ENCODE measurements at places on chromosomes 12 and 14.

GRCh38 chr12:78880078-78880477 lies 15.5 kb downstream of the SYT1 start:
- DNase-seq = no peak

GRCh38 chr12:48977290-48978281 lies 536 bp upstream of the WNT1 start:
- DNase-seq = peak; percentile 90

DNA sequence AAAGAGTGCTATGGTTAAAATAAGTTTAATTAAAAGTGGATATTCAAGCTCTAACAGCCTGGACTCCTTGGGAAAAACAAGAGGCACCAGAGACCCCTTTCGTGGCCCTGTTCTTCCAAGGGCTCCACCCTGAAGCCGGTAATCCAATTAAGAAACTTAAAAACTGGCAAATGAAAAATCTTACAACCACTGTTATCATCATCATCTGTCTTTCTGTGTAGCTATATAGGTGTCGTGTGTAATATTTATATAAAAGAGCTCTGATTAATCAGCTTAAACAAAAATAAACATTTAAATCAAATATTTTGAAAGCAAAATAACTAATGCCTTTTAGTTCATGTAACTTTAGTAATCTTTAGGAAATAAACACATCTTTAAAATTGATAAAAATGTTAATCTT lies 4.5 kb downstream of the ATF1 start:
- DNase-seq = no peak

- DNase-seq = no peak
Observed at GRCh38 chr12:80708259-80708974, 983 bp downstream of the MYF6 start.

GRCh38 chr14:91893007-91893406 lies 25.7 kb upstream of the TC2N start:
- peak; percentile 49 for DNase-seq

DNA sequence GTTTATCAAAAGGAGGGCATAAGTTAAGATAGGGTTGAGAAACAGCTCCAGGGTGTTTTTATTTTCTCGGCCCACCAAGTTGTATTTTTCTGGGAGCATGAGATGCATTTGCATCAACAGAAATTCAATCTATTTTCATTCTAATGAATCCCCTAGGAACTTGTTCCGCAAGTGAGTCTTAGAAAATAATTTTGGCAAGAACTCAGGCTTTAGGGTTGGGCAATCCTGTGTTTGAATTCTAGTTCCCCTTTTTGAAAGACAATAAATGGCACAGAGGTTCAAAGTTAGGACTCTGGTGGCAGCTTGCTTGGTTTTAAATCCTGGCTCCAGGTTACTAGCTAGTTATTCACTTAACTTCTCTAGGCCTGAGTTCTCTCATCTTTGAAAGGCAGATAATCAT lies 23.7 kb downstream of the SLC5A8 start:
- no peak for DNase-seq

- no peak for DNase-seq
Observed at GRCh38 chr14:99950181-99950580, 115.0 kb upstream of the EVL start.

DNA sequence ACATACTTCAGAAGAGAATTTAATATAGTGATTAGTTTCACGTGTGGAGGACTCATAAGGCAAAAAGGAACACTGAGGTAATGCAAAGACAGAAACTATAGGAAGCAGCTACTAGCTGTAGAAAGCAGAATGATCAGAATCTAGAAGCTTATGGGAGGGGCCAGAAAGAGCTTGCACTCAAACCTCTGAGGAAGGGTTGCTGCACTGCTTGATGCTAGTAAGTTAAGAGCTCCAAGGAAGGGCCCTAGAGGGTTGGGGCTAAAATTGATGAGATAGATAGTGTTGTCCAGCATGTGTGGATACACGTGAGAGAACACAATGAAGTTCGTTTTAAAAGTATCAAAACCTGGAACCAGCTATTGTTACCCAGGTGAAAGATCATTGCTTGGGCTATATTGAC lies 311.1 kb downstream of the SLC6A15 start:
- no peak for DNase-seq

- no peak for DNase-seq
Observed at GRCh38 chr14:104593710-104594136, 10.8 kb downstream of the TMEM179 start.

DNA sequence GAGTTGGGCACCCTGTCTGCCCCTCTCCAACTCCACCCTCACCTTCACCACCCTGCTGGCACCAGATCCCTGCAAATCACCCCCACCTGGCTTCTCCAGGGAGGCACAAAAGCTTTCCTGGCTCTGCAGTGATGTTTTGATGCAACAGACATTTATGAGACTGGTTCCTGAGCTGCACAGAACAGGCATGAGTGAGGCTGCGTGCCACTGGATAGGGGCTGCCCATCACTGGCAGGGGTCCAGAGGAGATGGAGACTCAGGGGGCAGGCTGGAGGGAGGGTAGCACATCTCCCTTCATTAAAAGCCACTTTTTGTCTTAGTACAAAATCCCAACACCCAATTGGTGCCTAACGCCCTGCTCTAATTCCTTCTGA lies 17.3 kb upstream of the ZDHHC22 start:
- no peak for DNase-seq

GRCh38 chr12:116425256-116426193 lies 133.7 kb upstream of the MAP1LC3B2 start:
- no peak for DNase-seq

GRCh38 chr12:46832130-46832704 lies 6.4 kb upstream of the SLC38A4 start:
- no peak for DNase-seq

GRCh38 chr14:71460091-71460490 lies 472.1 kb upstream of the RGS6 start:
- DNase-seq = no peak

DNA sequence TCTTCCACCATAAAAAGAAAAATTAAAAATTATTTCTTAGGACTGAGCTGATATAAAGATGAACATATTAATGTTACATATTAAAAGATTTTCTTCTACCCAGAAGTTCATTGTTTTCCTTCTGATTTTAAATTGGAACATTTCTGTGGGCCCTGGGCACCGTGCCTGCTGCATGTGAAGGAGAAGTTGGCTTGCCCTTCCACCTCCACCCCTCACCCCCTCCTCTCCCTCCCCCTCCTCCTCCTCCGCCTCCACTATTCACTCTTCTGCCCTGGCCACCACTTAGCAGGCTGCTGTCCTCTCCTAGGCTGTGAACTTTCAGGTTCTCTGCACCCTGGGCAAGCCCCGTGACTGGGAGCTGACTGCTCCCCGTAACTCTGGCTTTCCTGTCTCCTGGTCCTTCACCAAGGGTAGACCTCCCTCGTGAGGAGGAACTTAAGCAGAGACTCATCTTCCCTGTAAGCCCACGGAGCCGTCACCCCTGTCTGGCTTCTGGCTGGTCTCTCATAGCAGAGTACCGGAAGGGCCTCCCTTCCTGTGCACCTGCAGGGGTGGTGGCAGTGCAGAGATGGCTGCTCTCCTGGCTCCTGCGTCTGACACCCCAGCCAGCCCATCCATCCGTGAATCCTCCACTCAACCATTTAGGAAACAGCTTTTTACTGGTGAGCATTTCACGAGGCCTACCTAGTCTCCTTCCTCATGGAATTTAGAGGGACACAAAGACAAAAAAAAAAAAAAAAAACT lies 12.8 kb downstream of the TUNAR start:
- peak; percentile 48 for DNase-seq

GRCh38 chr14:63045234-63045611 lies at the start of gene KCNH5:
TSS of gene KCNH5 (minus strand) at chr14:63045458. CDS start at chr14:63045186, 272 bp downstream.
- DNase-seq = no peak

DNA sequence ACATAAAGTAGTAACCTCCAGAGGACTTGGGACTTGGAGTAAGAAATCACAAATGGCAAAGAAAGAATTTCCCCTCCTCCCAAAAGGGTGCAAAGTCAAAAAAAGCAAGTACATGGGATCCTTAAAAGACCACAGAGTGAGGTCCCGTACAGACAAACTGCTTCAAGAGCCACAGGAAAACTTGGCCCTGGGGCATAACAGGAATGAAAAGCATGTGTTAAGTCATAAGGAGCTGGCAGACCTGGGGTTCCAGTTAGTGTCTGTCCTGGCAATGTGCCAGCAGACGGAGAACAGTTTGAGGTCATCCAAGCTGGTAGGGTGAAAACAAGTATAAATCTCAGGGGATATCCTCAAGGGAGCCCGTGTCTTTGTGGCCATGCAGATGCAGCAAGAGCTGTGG lies 73.2 kb downstream of the HSD17B6 start:
- DNase-seq = no peak

DNA sequence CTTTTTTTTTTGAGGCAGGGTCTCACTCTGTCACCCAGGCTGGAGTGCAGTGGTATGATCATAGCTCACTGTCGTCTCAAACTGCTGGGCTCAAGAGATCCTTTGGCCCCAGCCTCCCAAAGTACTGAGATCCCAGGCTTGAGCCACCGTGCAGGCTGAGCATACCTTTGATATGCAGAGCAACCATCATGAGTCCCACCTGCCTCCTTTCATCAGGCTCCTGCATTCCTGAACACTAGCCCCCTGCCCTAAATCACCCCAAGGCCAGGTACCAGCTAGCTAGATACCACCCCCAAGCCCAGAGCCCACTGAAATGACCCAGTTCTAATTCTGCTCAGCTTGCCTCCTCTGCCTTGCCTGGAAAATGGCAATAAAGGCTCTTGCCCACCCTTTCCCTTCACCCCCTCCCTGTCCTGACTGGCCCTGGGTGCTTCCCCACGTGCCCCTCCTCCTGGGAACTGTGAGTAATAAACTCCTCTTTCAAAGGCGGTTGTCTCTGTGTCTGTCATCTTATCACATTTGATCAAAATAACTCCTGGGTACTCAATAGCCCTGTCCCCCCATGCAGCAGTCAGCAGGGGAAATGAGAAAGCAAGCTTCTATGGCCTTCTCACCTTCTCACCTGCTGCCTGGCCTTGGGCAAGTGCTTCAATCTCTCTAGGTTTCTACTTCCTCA lies 6.4 kb upstream of the BRF1 start:
- no peak for DNase-seq

- no peak for DNase-seq
Observed at GRCh38 chr14:33880330-33880729, 70.5 kb downstream of the EGLN3 start.

DNA sequence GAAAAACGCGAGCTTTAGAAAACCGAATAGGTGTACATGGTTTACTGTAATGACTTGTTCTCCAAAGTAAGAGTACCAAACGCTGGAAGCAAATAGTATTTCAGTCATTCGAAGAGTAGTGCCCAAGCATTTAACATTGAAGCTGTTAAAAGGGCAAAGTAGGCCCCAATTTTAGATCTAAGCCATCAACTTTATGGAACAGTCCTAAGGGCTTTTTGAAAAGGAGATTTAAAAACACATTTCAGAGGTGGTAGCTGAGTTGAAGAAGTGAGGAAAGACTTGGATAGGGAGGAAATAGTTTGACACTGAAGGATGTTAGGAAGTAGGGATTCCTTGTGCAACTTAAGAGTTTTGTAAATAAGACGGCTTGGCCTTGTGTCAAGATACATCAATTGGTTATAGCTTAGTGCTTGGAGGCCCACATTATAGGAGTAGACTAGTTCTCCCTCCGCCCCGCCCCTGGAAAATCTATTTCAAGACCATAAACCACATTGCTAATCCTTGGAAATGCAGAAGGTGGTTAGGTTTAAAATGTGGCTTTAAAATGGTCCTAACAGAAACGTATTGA lies 783 bp upstream of the TUBA1B start:
- no peak for DNase-seq

- DNase-seq = no peak
Observed at GRCh38 chr12:132144810-132145168, 532 bp downstream of the NOC4L start.

DNA sequence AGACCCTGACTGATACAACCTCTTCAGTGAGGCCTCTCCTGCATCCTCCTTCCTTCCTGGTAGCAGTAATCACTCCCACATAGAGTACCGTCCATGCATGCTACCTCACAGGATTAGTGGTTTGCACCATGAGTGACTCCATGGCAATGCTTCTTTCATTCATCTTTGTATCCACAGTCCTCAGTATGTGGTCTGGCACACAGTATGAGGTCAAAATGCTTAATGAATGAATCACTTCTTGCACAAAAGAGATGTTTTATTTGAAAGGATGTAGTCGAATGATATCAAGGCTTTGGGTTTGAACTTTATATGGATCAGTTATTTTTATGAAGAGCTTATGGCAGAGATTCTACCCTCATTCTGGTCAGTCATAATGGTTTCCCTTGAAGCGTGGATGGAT lies 42.2 kb downstream of the KCNA5 start:
- DNase-seq = no peak

DNA sequence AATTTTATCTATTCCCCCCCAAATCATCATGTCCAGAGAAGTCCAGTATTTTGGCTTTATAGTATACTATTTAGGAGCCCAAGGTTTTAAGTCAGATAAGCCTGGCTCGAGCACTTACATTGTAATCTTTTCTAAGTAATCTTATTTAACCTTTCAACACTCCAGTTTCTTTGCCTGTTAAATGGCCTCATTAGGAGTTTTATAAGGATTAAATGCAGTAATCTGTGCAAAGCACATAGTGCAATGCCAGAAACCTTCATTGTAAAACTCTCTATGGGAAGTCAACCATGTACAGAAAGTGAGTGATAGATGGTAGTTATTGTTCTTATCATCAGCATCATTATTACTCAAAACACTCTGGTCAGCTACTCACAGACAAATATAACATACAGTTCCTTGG lies 1330.4 kb downstream of the SLC16A7 start:
- no peak for DNase-seq

DNA sequence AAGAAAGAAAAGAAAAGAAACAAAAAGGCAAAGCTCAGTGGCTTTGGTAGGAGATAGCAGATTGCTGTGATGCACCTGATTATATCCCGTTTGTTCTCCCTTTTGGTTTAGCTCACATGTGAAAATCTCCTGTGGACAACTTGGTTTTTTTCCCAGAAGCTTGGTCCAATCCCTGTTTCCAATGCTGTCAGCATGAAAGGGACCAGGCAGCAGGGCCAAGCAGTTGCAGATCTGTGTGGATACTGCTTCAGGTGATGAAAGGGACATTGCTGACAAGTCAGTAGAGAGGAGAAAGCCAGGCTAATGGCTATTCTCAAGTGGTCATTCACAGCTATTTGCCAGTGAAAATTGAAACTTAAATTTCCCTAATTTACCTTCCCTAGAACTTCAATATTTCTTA lies 18.8 kb upstream of the SLCO1A2 start:
- DNase-seq = no peak

GRCh38 chr12:110908377-110909152 lies 11.8 kb downstream of the MYL2 start:
- no peak for DNase-seq

DNA sequence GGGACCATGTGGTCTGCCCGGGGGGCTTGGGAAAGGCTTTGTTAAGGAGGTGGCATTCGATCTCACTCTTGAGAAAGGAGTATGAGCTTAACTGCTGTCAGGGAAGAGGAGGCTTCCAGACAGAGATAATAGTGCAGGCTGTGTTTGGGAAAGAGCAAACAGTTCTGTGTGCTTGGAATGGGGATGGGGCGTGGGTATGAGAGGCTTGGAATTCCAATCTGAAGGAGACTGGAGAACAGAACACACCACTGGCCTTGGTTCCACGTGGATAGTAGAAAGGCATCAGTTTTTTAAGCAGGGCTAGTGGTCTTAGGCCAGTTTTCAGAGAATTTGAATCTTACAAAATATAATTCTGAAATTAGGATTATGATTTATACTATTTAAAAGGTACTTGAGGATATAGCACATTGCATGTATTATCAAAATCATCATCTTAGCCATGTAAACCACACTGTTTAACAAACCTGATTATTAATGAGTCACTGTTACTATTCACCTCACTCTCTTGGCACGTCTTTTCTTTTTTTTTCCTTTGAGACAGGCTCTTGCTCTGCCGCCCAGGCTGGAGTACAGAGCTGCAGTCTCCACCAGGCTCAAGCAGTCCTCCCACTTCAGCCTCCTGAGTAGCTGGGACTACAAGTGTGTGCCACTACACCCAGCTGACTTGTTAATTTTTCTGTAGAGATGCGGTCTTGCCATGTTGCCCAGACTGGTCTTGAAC lies 38.5 kb upstream of the KCNK13 start:
- no peak for DNase-seq
